Adrenal gland (tissue), 19 donors: ENCODE measurements at places on chromosomes 6 and 20. TPM values are rescaled to one million over a fixed set of nuclear protein-coding genes. Genes with fewer than 3 reads are reported as not detected.

JAG1 gene
- total RNA-seq: 7.9 TPM

F13A1 gene
- total RNA-seq: 481 TPM

RRBP1 gene
- 73.9 TPM for total RNA-seq

HLA-DRA gene
- total RNA-seq: 186 TPM

LY6G5B gene
- 0.48 TPM for total RNA-seq

ZNF165 gene
- 0.72 TPM for total RNA-seq

SOBP gene
- total RNA-seq: 25.6 TPM

GRCh38 chr6:13228264-13229204, 99.8 kb downstream of the TBC1D7 start:
- no peak overlapping the region for H3K27ac ChIP-seq
- no peaks in the 10 kb centered on the region for H3K27me3 ChIP-seq
- no peak for DNase-seq

GRCh38 chr6:95578106-95578410, 723 bp downstream of the MANEA start:
- no peaks in the 10 kb centered on the region for H3K27me3 ChIP-seq
- H3K4me3 ChIP-seq: peak overlapping the region; percentile 96
- DNase-seq: no peak
- peak overlapping the region; percentile 95 for H3K27ac ChIP-seq
- H3K4me1 ChIP-seq: peaks cover 26% of the 10 kb centered on the region

DNA sequence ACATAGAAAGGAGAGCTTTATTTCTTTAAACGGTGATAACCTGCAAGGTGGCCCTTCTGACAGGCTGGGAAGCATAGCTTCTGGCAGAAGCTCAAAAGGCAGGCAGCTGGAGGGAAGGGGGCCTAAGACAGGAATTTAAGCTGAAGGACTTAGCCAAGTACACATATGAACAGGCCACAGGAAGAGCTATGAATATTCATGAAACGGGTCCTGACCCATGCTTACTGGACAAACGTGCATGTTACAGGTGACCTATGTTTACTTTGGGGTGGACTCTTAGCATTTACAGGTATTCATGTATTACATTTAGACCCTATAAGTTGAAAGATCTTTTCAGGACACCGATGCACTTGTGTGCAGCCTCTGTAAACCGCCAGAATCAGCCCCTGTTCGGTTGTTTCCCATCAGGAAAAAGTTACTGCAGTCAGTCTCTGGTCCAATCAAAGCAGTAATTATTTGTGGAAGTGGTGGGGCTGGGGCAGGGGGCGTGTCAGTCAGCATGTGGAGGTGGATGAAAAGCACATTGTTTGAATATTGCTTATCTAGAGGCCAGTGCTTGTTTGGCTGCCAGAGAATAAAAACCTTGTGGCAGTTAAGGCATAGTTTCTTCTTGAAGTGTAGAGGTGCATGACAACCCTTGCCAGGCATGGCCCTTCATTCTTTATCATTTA, 2.9 kb upstream of the GZF1 start:
- peaks cover 25% of the 10 kb centered on the region for H3K4me1 ChIP-seq
- no peaks in the 10 kb centered on the region for H3K27me3 ChIP-seq
- no peak overlapping the region for H3K4me3 ChIP-seq
- no peak for DNase-seq
- peak overlapping the region; percentile 94 for H3K27ac ChIP-seq

- H3K36me3 ChIP-seq: no peaks in the 10 kb centered on the region
- no peaks in the 10 kb centered on the region for H3K27me3 ChIP-seq
- H3K4me3 ChIP-seq: no peak overlapping the region
- no peak overlapping the region for H3K27ac ChIP-seq
- H3K4me1 ChIP-seq: peaks cover 9% of the 10 kb centered on the region
- DNase-seq: peak; percentile 37
Measured at GRCh38 chr6:16635810-16636602, 125.3 kb downstream of the ATXN1 start.

GRCh38 chr20:58485393-58485792, 29.8 kb downstream of the APCDD1L start:
- no peaks in the 10 kb centered on the region for H3K36me3 ChIP-seq
- no peaks in the 10 kb centered on the region for H3K4me1 ChIP-seq
- no peak for DNase-seq
- H3K4me3 ChIP-seq: no peak overlapping the region
- H3K27me3 ChIP-seq: no peaks in the 10 kb centered on the region
- no peak overlapping the region for H3K27ac ChIP-seq

DNA sequence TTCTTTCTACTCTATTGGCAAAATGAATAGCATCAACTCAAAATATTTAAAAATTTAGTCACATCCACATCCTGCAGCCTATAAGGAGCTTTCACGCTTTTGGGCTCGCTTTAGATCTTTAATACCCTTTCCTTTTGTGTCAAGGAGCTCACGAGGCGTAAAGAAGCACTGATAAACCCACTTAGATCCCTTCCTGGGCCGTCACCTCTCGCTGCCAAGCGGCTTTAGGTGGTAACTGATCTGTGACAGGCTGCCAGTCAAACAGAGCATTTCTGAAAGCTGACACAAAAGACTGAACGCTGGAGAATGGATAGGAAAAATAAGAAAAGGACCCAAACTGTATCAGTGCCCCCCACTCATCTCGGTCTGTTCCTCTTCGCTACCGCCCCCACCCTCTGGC, 385.7 kb upstream of the MMS22L start:
- DNase-seq: no peak
- no peak overlapping the region for H3K27ac ChIP-seq

DNA sequence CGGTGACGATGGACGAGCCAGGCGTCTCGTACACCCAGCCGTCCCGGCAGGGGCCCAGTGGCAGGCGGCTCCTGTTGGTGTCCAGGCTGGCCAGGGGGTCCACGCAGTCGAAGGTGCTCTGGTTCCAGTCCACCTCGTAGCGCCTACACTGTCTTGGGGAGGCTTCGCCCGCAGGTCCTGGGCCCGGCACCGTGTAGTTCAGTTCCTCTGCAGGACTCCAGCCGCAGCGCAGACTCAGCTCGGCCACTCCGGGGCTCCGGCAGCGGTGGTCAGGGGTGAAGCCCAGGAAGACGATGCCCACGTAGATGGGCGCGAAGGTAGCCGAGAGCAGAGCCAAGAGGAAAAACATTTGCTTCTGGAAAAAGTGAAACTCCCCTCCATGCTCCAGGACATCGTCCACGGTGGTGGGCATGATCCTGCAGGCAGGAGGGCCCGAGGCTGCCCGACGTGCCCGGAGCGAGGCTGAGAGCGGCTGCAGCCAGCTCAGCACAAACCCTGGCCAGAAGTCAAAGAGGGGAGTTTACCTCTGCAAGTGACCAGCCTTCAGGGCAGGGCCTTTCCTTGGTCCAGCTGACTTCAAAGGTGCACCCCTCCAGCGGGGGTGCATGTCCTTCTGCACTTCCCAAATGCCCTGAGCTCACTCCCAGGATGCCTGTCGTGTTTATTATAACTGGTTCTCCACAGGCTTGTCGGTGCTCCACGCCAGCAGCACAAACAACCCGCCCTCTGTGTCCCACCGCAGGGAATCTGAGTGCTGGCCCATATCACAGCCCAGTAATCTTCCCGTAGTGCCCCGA, at the start of gene SLC22A2:
Gene SLC22A2, minus strand, starts transcription at position 476 of the 797 bp plus-strand sequence. Its CDS starts 64 bp downstream, at position 412.
- H3K27me3 ChIP-seq: no peaks in the 10 kb centered on the region
- H3K36me3 ChIP-seq: no peaks in the 10 kb centered on the region
- no peak within 1 kb of the TSS for H3K4me3 ChIP-seq
- DNase-seq: no peak

- no peaks in the 10 kb centered on the region for H3K36me3 ChIP-seq
- no peak for DNase-seq
- peaks cover 29% of the 10 kb centered on the region for H3K4me1 ChIP-seq
- H3K4me3 ChIP-seq: no peak overlapping the region
- H3K27me3 ChIP-seq: no peaks in the 10 kb centered on the region
Measured at GRCh38 chr20:38987777-38988176, 25.6 kb downstream of the DHX35 start.

DNA sequence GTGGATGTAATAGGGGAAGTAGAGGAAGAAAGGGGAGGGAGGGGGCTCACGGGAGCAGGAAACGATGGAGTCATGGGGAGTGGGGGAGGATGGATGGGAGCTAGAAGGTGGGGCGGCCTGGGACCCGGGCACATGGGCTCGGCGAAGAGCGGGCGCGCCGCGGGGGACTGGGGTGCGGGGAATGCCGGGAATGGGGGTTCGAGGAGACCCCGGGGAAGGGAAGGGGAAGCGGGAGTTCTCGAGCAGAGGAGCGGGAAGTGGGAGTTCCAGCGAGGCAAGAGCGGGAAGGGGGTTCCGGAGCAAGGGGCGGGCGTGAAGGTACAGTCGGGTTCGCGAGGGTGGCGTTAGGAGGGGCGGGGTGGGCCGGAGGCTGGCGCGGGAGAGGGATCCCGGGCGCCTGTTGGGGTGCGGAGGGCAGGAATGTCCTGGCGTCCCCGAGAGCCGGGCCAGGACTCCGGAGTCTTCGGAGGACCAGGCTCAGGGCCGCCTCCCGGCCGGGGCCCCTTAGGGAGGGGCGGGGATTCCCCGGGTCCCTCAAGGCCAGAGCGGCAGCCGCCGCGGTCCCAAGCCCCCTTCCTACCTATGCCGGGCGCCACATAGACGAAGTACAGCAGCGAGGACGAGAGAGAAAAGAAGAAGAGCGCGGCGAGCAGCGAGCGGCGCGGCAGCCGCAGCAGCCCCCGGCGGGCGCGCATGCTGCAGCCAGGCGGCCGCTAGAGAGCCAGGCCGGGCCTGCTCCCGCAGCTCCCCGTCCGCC, 504 bp downstream of the B4GALT5 start:
- H3K27ac ChIP-seq: peak overlapping the region; percentile 84
- H3K4me1 ChIP-seq: peaks cover 43% of the 10 kb centered on the region
- H3K36me3 ChIP-seq: no peaks in the 10 kb centered on the region

- H3K4me3 ChIP-seq: no peak overlapping the region
- no peak for DNase-seq
- no peaks in the 10 kb centered on the region for H3K36me3 ChIP-seq
- no peaks in the 10 kb centered on the region for H3K4me1 ChIP-seq
- H3K27me3 ChIP-seq: no peaks in the 10 kb centered on the region
Measured at GRCh38 chr6:97468981-97469380, 186.0 kb upstream of the MMS22L start.

DNA sequence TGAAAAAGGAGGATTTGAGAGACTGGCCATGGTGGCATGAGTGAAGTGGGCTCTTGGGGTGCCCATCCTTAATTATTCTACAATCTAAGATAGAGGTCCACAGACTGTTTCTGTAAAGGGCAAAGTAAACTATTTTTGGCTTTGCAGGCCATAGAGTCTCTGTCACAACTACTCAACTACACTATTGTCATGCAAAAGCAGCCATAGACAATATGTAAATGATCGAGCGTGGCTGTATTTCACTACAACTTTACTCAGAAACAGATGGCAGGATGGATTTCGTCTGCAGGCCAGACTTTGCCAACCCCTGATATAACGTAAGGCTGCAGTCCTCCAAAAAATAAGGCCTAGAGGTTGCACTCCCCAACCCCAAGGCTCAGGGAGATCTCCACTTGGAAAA, 58.2 kb upstream of the NAA20 start:
- no peaks in the 10 kb centered on the region for H3K27me3 ChIP-seq
- H3K36me3 ChIP-seq: no peaks in the 10 kb centered on the region
- H3K4me1 ChIP-seq: peaks cover under 1% of the 10 kb centered on the region
- H3K27ac ChIP-seq: no peak overlapping the region
- DNase-seq: no peak
